T-helper 1 cell (primary cell): ENCODE measurements at places on chromosomes 4 and X.

GRCh38 chr4:24032371-24032989 is 142.6 kb upstream of the PPARGC1A start:
- no peak for DNase-seq

DNA sequence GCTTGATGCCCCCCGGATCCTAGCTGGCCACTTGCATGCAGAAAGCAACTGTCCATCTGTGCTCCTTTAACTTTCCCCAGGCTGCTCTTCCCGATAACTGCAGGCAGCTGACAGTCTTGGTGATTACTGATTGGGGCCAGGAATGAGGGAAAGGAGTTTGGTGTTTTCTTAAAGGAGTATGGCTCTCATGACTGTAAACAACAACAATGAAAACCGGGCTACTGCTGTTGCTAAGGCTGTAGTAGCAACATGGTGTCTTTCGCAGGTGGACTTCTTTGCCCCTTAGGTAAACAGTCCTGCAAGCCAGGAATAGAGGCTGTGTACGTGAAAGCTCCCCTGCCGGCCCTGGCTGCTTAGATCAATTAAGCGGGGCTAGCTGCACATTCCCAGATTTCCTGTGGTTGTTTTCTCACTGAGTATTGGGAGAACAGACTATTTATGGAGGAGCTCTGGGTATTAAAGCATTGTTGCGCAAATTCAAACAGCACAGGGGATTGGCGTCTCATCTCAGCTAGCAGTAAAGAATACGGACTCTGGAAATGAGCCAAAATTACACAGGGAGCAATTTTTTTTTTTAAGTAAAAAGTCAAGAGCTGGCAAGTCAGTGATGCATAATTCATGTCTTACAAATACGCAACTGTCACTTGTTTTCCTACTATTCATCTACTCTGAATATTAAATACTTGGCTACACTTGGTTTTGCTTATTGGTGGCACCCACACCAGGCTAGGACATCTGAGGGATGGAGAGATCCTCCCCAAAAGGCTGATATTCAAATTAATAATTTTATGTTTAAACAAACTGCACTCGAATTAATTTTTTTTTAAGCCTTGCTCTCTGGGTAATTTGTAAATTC is 61.6 kb upstream of the NAP1L5 start:
- no peak for DNase-seq

- DNase-seq = no peak
These were observed 277.0 kb upstream of the EDA2R start for GRCh38 chrX:66915893-66916292.

DNA sequence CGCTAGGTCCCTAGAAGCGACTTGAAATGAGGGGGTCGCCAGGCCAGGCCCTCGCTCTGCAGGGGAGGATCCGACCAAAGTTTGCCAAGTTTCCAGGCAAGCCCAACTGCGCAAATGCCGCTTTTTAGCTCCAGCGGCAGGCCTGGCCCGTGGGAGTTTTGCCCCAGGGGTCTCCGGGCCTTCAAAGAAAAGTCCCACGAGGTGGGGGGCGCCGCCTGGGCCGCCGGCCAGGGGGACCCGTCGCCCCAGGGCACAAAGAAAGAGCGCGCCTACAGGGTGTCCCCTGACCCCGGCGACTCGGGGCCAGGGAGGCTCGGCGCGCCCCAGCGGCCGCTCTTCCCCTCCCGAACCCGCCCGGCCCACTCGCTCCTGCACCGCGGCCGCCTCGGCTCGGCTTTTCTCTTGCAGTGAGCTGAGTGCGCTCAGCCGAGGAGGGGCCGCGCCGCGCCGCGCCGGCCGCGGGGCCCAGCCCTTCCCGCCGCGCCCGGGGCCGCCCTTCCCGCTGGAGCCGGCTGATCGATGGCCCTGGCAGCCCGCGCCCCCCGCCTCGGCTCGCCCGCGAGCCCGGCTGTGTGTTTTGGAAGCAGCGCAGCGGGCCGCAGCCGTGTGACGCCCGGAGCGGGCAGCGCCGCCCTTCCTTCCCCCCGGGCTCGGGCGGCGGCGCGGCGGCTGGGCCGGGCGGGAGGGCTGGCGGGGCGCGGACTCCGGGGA is 754 bp upstream of the KLF3 start:
- no peak for DNase-seq

DNA sequence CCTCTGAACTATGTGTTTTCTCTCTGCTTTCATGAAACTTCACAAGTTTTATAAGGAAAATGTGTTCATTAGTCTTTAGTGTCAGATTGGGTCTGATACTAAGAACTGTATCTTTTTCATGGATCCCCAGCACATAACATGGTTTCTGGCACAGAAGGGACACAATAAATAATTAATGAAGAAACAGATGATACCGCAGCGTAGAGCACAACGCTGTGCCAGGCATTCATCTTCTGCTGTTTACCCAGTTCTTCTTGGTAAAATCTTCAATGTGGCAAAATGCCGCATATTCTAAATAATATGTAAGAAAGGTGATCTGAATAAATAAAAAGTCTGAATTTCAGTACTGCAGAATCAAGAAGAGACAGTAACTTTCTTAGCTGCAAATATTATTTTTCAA is 12.3 kb downstream of the SCARB2 start:
- no peak for DNase-seq

DNA sequence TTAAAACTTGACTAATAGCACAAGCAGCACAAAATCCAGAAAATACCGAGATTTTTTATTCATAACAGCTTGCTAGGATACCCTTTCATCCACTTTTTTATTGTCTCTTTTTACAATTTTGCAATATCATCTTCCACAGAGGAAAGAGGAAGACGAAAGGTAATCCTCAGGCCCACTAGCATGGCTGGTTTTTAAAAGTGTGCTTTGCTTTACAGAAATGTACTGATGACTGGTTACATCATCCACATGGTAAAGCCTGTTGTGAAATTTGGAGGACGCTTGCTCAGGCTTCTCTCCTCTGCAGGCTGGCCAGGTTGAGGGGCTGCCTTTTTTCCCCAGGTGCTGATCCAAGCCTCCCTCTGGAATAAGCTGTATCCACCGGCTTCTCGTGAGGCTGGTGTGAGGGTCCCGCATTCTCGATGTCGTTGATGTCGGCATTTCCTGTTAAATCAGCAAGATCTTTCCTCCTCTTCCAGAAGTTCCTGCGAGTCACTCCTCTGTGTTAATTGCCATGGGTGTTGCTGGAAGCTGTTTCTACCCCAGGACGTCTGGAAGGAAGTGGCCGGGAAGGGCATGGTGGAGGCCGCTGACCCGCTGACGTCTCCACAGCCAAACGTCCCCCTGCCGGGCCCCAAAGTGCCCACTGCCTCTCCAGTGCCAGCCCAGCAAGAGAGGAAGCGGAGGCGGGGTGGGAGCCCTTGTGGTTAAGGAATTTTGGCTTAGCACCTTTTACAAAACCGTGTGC is 5.8 kb upstream of the DGKQ start:
- DNase-seq = no peak

- DNase-seq = no peak
These were observed 682.9 kb upstream of the GALNTL6 start for GRCh38 chr4:171130256-171130801.

DNA sequence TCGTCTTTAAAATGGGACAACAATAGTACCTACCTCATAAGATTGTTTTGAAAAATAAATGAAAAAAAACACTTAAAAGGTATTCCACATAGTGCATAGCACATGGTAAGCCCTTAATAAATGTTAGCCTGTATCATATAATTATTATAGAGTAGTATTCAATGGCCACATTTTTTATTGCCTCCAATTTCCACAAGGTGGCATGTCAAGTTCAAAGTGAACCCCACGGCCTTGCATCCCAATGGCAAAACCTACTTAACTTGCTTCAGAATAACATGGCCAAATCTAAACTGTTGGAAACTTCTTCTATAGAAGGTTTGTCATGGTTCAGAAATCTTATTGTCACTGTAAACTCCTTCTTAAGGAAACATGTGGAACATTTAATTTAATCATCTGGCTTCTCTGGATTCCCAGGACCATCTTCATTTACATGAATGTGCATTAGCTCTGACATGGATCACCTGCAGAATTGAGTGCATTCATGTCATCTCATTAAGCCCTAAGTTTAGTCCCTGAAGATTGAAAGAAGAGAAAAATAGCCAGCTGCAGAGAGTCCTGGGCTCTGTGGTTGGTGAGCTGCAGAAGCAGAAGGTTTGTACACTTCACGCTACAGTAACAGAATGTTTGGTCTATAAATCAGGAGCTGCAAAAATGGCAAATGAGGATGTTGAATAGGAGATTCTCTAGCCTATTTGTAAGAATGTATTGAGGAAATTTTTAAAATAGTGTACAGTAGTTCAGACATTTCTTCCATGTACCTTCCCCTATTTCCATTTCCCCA is 61.0 kb downstream of the ANXA3 start:
- peak; percentile 57 for DNase-seq

GRCh38 chr4:54005475-54005874 is 58.9 kb downstream of the CHIC2 start:
- no peak for DNase-seq

- no peak for DNase-seq
These were observed at the start of gene ADH6 for GRCh38 chr4:99219072-99219471. ADH6 (minus strand) TSS chr4:99219246; CDS start chr4:99219152, 94 bp downstream.

DNA sequence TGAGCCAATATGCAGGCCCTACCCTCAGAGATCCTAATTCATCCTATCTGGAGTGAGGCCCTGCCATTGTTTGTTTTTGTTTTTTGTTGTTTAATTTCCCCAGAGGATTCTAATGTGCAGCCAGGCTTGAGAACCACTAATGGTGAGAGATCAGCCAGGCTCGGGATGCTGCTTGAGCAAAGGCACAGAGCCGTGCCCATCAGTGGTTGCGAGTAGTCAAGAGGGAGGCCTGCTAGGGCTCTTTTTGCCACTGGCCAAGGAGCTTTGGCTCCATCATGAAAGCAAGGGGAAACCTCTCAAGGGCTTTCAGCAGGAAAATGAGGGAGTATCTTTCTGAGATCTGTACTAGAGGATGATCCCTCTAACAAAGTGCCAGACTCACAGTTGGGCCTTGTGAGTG is 2.7 kb downstream of the TCEANC start:
- no peak for DNase-seq

DNA sequence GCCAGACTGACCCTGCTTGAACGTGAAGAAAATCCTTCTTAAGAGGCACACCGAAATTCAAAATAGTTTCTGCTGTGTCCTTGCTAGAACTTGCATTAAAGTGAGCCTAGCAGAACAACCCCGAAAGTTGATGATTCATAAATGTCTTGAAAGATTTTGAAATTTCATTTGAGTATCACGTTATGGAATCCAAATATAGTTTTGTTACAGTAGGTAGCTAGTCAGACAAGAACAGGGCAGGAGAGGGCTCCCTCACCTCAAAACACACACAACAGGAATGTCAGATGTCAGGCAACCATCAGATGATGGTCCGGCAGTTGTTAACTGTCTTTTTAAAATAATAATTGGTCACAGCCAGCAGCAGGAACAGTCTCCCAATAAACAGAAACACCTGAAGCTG is 259.6 kb upstream of the GNPDA2 start:
- DNase-seq = no peak

- no peak for DNase-seq
These were observed 24.5 kb upstream of the PJA1 start for GRCh38 chrX:69189576-69190371.

DNA sequence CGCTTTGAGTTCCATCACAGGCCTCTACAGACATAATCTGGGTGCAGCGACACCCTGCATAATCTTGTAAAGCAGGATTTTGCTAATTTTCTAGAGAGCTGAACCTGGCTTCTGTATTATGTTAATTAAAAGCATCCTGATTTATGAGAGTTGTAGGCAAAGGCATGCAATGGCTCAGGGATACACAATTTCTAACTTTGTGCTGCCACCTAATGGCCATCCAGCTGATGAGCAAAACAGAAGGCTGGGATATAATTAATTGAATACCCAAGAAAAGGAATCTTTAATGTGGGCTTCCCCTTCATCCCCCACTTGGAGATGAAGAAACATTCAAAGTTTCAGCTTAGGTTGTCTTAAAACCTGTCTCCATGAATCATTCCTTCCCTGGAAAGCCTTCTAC is 78.1 kb downstream of the BMP15 start:
- peak; percentile 0 for DNase-seq

DNA sequence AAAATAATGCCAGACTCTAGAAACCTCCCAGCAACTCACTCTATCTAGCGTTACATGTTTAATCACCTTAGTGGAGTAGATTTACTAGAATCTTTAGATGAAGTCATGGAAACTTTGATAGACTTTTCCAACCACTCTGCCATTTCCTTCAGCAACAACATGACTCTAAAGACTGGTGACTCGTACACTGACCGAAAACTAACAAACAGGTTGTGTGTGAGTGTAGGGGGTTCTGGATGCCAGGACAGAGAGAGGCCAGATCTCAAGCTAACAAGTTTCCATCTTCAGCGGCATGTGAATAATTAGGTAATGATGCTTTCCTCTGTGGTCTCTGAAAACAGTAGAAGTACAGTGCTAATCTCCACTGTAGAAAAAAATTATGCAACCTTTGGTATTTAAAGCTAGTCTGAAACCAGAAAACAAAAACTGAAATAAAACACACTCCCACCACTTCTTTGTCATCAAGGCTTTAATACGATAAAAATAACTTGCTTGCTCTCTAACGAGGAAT is 286.4 kb downstream of the PRDM5 start:
- no peak for DNase-seq

DNA sequence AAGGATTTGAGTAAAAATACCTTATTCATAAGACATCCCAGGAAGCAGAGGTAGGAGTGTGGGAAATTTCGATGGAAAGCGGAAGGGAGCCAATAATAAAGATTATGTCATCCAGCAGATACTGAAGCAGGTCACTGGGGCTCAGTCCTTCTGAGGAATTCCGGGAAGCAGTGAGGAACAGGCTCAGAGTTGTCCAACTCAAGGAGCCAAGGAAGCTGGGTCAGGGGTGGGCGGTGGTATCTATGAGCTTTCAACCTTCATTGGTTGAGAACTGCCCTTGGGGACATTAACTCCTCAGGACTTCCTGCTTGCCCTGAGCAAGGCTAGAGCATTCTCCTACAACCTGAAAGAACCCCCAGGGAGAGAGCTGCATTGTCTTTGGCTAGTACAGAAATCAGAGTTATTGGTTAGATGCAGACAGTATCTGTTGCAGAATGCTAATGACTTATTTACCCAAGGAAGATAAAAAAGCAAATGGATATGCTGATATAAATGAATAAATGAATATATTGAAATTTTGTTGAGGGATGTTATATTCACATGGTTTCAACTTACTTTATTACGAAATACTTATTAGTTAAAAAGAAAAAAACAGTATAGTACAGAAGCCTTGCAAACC is 68.2 kb downstream of the DMP1 start:
- DNase-seq = no peak

DNA sequence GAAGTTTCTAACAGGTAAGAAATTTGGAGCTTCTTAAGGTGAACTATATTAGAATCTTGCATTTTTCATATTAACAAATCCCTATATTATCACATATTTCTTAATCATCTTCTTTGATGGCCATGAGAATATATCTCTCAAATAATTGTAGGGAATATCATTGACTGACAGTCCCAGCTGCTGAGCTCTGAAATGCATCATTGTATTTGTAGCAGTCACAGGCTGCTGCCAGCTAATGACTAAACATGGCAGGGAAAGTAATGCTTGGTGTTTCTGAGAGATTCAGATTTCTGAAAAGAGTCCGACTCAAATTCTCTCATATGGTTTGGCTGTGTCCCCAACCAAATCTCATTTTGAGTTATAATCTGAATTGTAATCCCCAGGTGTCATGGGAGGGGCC is 171.9 kb downstream of the TRAM1L1 start:
- no peak for DNase-seq

- DNase-seq = no peak
These were observed 14.5 kb downstream of the AASDH start for GRCh38 chr4:56372774-56373173.

- no peak for DNase-seq
These were observed 150.9 kb downstream of the ENPP6 start for GRCh38 chr4:184066584-184067300.

- peak; percentile 9 for DNase-seq
These were observed 47.8 kb downstream of the APLN start for GRCh38 chrX:129606918-129607317.
